ENCODE measurements at places on chromosomes 2 and 18.
A peak's percentile ranks its signal among the peaks of the same experiment; 100 is the strongest.

DNA sequence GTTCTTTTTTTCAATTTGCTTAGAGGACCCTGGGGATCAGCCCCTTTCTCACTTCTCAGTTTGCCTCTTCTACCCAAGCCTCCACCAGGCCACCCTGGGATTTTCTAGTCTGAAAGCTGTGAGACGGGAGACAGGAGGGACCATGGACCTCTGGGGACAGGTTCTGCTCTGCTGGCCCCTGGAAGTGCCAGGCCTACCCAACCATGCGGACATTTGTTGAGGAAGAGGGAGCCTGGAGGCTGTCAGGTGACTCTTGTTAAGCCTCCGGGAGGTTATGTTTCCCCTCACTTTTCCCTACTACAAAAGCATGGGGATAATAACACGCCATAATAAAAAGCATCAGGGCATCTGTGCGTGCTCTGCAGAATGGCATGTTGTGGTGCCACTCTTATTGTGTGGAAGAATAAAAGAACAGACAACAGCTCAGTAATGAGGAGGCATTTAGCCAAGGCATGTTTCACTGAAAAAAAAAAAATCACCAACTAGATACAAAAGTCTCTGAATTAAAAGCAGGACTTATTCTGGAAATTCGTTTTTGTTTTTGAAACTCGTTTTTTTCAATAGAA lies 48.3 kb upstream of the PLA2R1 start:
- no peaks in the 10 kb centered on the region for H3K4me1 ChIP-seq
- no peaks in the 10 kb centered on the region for H3K27me3 ChIP-seq
- H3K4me3 ChIP-seq = no peak overlapping the region
- no peak overlapping the region for H3K27ac ChIP-seq

- no peaks in the 10 kb centered on the region for H3K27me3 ChIP-seq
- DNase-seq = no peak
- no peak overlapping the region for H3K27ac ChIP-seq
- no peaks in the 10 kb centered on the region for H3K36me3 ChIP-seq
Measured at GRCh38 chr2:68905116-68905515, 33.9 kb upstream of the BMP10 start.

- DNase-seq = no peak
- no peaks in the 10 kb centered on the region for H3K36me3 ChIP-seq
- no peak overlapping the region for H3K4me3 ChIP-seq
- H3K4me1 ChIP-seq = no peaks in the 10 kb centered on the region
- no peaks in the 10 kb centered on the region for H3K27me3 ChIP-seq
- no peak overlapping the region for H3K27ac ChIP-seq
Measured at GRCh38 chr2:186068139-186068801, 329.7 kb downstream of the FSIP2 start.

GRCh38 chr18:58096658-58097057 lies 52.6 kb downstream of the NEDD4L start:
- no peaks in the 10 kb centered on the region for H3K4me1 ChIP-seq
- H3K4me3 ChIP-seq = no peak overlapping the region
- no peaks in the 10 kb centered on the region for H3K36me3 ChIP-seq
- H3K27ac ChIP-seq = peak overlapping the region; percentile 73

DNA sequence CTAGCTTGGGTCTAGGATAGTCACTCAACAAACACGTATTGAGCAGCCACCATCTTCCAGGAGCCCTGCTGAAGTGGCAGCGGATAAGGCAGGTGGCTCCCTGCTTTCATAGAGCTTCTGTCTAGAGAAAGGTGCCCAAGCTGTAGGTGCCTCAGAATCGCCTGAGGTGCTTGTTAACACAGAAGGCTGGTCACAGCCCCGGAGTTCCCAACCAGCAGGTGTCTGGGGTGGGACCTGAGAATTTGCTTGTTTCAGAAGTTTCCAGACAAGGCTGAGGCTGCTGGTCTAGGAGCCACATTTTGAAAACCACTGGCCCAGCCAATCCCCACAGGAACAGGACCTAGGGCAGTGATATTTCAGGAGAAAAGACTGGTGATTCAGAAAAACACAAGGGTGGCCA lies 45.3 kb upstream of the SMAD7 start:
- no peaks in the 10 kb centered on the region for H3K36me3 ChIP-seq
- no peak overlapping the region for H3K27ac ChIP-seq
- peaks cover 45% of the 10 kb centered on the region for H3K4me1 ChIP-seq

All from Peyer's patch (tissue), 4 donors.